ENCODE measurements at places on chromosomes 2 and 18.
A peak's percentile ranks its signal among the peaks of the same experiment; 100 is the strongest.

DNA sequence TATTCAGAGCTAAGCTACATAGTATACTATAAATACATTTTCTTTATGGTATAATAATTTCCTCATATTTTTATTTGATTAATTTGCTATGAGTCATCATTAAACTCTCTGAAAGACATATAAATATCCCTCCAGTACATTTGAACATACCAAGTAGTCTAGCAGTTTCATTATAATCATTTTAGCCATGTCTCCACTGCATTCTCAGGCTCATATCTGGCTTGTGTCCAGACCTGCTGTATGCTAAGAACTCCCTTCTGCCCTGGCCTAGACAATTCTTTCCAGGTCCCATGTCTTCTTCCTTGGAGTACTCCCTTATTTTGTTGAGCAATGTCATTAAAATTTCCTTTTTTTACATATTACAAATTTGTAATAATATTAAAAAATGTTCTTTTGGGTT, 16.6 kb upstream of the DYNC1I2 start:
- no peak for DNase-seq

DNA sequence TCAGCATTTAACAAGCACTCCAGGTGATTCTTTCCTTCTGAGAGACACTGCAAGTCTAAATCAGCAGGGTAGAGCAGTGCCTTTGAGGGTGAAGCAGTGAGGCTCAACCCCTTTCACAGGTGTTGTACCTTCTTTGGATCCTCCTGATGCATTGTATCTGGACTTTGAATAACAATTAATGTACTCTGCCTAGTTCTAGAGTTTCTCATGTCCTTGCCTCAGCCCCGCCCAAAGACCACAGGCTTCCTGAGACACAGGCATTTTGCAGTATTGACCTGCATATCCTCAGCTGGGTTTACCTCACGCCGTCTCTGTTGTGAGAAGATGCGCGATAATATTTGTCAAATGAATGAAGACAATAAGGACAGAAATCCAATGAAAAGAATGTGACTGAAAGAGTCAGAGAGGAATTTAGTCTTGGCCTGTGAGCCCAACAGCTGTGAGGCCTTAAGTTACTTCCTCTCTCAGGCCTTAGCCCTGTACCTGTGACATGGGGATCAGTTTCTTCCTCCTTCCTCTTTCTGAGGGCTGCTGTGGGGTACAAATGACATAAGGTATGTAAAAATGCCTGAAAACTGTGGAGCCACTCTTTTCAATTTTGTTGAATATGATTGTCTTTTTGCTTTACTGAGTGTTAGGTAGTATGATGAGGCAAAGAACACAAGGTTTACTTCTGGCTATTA, 43.7 kb downstream of the WIPF1 start:
- DNase-seq: no peak

DNA sequence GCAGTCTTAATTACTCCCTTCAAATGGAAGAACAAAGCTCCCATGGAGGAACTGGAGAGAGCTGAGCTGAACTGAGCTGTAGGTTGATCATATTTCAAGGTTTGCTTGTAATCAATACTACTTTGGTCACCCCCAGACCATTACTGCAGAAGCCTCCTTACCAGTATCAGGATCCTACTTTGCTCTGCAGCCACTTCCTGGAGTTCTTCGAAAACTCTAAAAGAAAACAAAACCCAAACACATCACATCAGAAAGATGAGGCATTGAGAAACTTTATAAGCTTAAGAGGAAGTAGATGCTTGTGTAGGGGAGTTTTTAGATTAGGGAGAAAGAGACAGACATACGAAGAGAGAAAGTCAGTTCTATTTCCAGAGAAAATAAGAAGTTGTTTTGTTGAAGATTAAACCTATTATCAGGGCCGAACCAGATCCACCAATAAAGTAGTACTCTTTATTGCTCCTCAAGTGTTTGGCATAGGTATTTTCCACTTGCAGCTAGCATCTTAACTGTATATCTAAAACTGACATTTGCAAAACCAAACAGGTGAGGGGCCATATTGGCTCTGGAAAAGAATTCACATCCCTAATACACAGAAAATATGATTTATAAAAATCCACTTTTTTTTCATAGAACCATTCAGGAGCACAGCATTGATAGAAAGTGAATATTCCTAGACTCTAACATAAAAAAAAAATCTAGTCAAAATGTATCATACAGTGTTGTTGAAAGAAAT, 166.9 kb upstream of the KLF7 start:
- DNase-seq: no peak

DNA sequence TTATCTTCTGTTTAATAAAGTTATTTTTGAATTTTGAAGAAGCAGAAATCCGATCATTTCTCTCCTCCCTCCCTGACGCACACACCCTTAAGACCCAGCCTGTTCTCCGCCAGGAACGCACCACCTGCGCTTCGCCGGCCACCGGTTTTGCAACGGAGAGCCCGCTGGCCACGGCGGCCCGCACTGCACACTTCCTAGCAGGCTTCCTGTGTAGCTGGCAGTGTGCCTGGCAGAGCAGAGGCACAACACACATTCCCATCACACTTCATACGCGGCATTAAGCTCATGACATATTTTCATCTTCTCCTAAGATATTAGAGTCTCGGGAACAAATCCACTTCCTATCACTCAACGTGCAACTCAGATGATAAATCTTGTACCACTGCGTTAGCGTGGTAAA, 148.0 kb downstream of the HDAC4 start:
- DNase-seq: no peak

DNA sequence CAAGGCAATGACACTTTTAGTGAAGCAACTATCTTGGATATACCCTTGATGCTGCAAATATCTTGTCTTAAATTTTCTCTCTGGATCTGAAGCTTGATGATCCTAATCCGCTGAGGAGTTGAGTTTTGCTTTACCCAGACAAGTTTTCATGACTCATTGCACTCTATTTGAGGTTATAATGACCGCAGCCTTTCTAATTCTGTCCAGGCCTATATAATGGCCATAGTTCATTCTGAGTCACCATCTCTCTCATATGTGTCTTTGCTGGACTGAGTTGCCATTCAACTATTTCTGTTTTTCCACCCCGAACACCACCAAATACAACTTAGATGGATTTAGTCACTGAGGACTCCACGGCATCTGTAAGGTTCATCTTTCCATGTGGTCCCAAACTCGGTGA, 802.1 kb upstream of the FAM98A start:
- no peak for DNase-seq

- no peak for DNase-seq
Observed at GRCh38 chr2:174036825-174037224, 71.7 kb upstream of the SP3 start.

DNA sequence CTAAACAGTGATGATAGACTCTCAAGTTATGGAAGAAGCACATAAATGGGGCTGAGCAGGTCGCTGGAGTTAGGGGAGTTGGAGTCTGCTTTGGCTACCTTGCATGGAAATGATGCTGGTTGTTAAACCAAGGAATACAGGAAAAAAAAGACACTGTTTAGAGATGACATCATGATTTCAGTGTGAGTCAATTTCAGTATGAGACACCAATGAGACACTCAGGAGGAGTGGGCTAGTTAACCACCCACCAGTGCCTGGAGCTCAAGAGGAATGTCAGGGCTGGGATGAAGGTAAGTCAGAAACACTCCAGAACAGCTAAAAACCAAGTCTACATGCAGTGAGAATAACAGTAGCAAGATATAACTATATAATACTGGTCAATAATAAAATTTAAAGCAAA, 303.6 kb downstream of the SOX11 start:
- no peak for DNase-seq

DNA sequence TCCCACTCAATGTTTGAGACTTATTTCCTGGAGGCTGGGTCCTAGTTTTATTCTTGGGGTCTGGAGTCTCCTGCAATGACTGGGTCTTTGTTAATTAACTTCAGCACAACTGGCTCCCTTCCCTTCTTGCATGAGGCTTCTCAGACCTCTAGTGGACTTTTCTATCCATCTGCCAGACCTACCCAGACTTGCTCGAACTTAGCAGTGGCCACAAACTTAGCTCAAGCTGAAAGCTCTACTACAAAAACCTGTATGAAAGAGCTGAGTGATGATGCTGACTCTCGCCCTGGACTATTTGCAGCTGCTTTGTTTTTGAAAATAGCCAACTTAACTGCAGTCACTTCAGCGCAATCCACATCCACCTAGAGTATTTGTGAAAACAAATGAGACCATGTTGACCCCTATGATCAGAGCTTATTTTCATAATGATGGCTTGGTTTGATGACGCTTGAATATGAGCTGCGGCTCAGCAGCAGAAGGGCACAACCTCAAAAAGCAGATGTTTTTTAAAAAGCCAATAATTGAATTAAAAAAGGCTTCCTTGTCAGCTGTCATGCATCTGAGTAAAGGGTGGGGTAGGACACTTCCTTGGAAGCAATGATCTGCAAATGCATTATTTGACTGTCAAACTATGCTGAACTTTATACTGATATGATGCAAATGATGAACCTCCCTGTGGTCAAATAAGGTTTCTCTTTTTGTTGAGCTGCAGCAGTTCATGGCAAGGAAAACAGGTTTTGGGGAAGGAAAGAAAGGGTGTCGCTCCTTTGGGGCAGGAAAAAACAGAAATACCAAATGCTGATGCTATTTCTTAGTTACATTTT, 10.6 kb upstream of the ANXA4 start:
- no peak for DNase-seq

DNA sequence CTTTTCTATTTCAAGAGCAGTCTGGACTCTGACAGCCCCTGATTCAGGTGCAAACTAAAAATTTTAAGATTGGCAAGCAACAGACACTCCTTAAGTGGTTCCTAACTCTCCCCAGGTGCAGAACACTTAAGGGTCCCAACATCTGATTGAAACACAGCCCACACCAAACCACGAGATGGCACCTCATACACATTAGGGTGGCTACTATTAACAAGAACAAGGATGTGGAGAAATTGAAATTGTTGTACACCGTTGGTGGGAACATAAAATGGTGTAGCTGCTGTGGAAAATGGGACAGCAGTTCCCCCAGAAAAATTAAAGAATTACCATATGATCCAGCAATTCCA, 82.3 kb downstream of the POLR1A start:
- no peak for DNase-seq

DNA sequence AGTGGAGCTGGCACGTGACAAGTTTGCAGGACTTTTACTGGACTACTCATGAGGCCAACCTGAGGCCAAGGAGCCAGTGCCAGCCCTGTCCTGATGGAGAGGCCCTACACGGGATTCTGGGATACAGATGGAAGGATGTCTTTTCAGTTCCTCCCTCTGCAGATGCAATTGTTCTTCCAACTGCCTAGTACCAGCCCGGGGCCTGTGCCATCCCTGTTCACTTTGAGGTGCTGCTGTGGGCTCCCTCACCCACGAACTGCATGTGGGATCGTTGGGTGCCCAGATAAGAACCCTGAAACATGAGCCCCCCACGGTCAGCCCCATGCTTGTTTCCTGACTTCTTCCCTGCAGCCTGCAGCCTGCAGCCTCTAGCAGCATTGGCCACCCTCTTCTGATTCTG, 25.3 kb upstream of the LAPTM4A start:
- no peak for DNase-seq

- DNase-seq: no peak
Observed at GRCh38 chr2:24122366-24123194, 554 bp downstream of the PFN4 start.

- no peak for DNase-seq
Observed at GRCh38 chr2:105781274-105781978, 36.7 kb downstream of the NCK2 start.

- DNase-seq: no peak
Observed at GRCh38 chr18:73514449-73514848, 633.2 kb downstream of the FBXO15 start.

- peak; percentile 59 for DNase-seq
Observed at GRCh38 chr2:216371721-216372702, at the start of gene MARCHF4. Gene MARCHF4 (minus strand): TSS chr2:216372483. CDS start chr2:216370260, 2,223 bp downstream.

DNA sequence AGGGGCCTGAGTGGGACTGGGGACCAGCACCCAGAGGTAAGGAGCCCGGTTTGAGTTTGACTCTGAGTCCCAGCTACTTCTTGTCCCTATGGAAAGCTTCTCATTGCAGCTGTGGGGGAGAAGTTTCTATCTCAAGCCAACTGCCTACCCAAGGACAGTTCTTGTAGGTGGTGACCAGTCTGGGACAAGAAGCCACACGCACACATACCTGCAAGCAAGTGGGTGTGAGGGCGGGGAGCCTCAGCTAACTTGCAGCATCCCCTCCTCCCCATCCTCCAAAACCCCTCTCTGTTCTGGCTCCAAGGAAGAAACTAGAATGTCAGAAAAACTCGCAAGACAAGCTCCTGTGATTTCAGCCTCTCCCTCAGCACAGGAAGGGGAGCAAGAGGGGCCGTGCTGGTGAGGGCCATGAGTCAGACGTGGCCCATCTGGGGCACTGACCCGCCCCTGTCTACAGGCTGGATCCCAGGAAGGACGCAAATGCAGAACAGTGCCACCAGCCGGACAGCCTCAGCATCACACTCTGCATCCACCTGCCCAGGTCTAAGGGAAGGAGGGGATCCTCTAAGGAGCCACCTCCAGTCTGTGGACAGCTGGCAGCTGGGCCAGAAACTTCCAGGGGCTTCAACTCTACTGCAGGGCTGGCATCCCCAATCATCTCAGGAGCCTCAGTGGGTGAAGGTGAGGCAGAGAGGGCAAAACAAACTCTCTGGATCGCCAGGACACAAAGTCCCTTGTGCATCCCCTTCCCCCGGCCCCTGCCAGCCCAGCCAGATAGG, 103.4 kb downstream of the TNS1 start:
- peak; percentile 52 for DNase-seq

GRCh38 chr2:86305195-86305914, 32.1 kb downstream of the REEP1 start:
- DNase-seq: no peak

DNA sequence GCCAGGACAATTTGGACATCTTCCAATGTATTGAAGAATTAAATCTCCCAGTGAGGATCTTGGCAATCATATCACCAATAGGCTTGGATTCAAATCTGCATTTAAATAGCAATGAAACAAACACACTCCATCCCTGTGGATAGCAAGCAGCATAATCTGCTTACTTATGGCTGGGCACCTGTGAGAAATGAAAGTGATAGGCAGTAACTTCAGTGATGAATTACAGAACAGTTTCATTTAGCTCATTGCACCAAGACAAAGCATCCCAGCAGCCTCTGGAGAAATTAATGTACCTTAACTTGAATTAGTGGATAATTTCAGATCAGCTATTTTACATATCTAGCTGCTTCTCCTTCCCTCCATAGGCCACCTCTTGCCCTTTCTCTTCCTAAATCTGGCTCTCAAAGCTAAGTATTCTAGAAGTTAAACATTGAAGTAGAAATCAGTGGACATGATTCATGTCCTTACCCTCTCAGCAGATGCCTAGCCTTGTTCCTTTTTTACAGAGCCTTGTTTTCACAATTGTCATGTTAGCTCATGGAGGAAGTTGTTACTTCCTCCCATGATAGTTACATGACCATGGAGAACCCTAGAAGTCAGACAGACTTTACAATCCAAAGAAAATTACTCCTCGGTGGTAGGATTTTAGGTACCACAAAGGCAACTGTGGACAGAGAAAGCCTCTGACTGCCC, 88.5 kb upstream of the TACR1 start:
- no peak for DNase-seq

GRCh38 chr2:230713331-230714135, 891 bp downstream of the CAB39 start:
- DNase-seq: no peak

GRCh38 chr2:161414042-161415033, 1.8 kb upstream of the TBR1 start:
- DNase-seq: no peak

Measured in fibroblast of skin of left quadriceps (primary cell).